Fibroblast of skin of left quadriceps (primary cell): ENCODE measurements at places on chromosomes 13 and 19.

- peak; percentile 3 for DNase-seq
These were observed 449.8 kb downstream of the DACH1 start for GRCh38 chr13:71417205-71417604.

DNA sequence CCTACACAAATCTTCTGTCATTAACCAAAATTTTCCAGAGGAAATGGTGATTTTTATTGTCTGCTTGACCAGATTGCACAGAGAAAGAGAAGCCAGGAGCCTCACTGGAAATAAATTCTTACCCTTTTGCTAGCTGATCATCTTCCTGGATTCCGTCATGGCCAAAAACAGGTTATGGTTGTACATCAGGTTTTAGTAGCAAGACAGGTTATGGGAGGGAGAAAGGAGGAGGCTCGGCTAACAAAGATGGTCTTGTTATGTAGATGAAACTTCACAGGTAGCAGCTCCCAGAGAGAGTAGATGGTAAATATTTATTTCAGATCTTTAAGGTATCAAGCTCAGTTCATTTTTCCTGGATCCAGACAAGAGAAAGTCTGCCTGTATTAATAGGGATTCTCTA, 19.7 kb upstream of the CEACAM3 start:
- no peak for DNase-seq

GRCh38 chr19:50555033-50555432, 13.2 kb downstream of the LRRC4B start:
- no peak for DNase-seq

DNA sequence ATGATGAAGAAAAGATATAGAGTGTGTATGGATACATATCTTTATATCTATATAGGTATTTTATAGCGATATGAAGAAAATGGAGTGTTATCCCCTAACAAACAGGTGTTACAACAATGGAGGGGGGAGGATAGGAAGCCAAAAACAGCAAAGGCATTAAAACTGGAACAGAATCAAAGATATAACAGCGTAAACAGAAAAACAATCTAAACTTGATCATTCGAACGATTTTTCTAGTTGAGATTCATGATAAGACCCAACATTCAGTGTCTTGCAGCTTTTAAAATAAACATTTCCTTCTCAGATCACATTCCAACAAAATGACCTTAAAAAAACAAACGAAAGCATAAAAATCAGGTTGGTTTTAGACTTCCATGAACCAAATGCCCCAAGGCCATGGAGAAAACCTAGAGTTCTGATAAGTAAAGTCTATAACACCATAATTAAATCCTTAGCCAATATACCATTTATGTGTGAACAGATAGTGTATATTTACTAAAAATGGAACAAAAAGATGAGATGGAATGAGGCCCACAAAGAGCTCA, 55.7 kb downstream of the CAB39L start:
- no peak for DNase-seq

- DNase-seq: no peak
These were observed 4.1 kb downstream of the UBXN6 start for GRCh38 chr19:4453232-4454179.

GRCh38 chr13:94784066-94784465, 71.7 kb upstream of the SOX21 start:
- peak; percentile 1 for DNase-seq

GRCh38 chr13:38341149-38341692, 8.4 kb upstream of the UFM1 start:
- no peak for DNase-seq

GRCh38 chr13:32047088-32047487, 15.5 kb downstream of the FRY start:
- DNase-seq: no peak

- DNase-seq: no peak
These were observed 19.4 kb downstream of the BRCA2 start for GRCh38 chr13:32334671-32335070.

DNA sequence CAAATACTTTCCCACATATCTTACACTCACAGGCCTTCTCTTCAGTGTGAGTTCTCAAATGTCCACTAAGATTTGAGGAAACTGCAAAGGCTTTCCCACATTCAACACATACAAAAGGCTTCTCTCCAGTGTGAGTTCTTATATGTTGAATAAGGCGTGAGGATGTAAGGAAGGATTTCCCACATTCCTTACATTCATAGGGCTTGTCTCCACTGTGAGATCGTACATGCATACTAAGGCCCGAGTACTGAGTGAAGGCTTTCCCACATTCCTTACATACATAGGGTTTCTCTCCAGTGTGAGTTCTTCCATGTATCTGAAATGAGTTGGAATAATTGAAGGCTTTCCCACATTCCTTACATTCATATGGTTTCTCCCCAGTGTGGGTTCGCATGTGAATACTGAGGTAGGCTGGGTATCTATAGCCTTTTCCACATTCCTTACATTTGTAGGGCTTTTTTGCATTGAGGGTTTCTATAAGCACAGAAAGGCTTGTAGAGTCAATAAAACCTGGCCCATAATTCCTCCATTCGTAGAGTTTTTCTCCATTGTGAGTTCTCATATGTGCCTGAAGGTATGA, 9.6 kb downstream of the ZNF426 start:
- DNase-seq: no peak

- no peak for DNase-seq
These were observed 463.3 kb downstream of the ITGBL1 start for GRCh38 chr13:101915755-101916107.

DNA sequence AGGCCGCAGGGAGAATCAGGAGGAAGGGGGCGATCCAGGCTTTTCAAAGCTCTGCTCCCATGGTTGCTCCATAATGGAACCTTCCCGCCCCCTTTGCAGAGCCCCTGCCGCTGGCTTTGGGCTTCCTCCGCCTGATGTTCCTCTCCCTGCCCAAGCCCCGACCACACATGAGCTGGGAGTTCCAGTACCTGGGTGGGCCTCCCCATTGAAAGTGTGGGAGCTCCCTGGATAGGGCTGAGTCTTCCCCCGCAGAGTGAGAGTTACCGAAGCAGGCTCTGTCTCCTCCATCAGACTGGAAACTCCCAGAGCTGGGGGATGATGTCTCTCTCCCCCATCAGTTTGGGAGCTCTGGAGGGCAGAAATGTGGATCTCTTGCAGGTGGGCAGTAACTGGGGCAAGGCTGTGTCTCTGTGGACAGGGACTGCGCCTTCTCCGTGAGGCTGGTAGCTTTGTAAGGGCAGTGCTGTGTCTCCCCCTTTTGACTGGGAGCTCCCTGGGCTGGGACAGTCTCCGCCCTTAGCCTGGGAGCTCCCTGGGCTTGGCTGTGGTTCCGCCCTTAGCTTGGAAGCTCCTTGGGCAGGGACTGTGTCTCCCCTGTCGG, 722 bp downstream of the DCAF15 start:
- DNase-seq: no peak
